ENCODE measurements at places on chromosomes 6 and 20. TPM values are rescaled to one million over a fixed set of nuclear protein-coding genes. Genes with fewer than 3 reads are reported as not detected.

The CTCFL gene
- polyA plus RNA-seq, result 0.45 TPM

The CFB gene
- 24.3 TPM for polyA plus RNA-seq

The TPX2 gene
- polyA plus RNA-seq, result 9.3 TPM

The CLVS2 gene
- polyA plus RNA-seq, result not detected

The PSORS1C1 gene
- 0.70 TPM for polyA plus RNA-seq

The CST4 gene
- polyA plus RNA-seq, result not detected

The TFAP2A gene
- polyA plus RNA-seq, result 0.11 TPM

GRCh38 chr6:156916130-156916801 is 139.1 kb downstream of the ARID1B start:
- H3K36me3 ChIP-seq, result no peaks in the 10 kb centered on the region
- peak overlapping the region; percentile 60 for H3K27ac ChIP-seq
- H3K4me3 ChIP-seq, result no peak overlapping the region
- H3K27me3 ChIP-seq, result no peaks in the 10 kb centered on the region
- DNase-seq, result no peak

GRCh38 chr6:33613795-33614168 is 7.3 kb upstream of the ITPR3 start:
- no peak overlapping the region for H3K4me3 ChIP-seq
- no peaks in the 10 kb centered on the region for H3K36me3 ChIP-seq
- peaks cover 29% of the 10 kb centered on the region for H3K4me1 ChIP-seq

- peak within 1 kb of the TSS; percentile 51 for H3K27ac ChIP-seq
- H3K4me1 ChIP-seq, result peaks cover 17% of the 10 kb centered on the region
- peak; percentile 92 for DNase-seq
These were observed at the start of gene RAD21L1 for GRCh38 chr20:1225783-1226654. Gene RAD21L1 (plus strand): TSS chr20:1226044. CDS start chr20:1228454, 2,410 bp downstream.

DNA sequence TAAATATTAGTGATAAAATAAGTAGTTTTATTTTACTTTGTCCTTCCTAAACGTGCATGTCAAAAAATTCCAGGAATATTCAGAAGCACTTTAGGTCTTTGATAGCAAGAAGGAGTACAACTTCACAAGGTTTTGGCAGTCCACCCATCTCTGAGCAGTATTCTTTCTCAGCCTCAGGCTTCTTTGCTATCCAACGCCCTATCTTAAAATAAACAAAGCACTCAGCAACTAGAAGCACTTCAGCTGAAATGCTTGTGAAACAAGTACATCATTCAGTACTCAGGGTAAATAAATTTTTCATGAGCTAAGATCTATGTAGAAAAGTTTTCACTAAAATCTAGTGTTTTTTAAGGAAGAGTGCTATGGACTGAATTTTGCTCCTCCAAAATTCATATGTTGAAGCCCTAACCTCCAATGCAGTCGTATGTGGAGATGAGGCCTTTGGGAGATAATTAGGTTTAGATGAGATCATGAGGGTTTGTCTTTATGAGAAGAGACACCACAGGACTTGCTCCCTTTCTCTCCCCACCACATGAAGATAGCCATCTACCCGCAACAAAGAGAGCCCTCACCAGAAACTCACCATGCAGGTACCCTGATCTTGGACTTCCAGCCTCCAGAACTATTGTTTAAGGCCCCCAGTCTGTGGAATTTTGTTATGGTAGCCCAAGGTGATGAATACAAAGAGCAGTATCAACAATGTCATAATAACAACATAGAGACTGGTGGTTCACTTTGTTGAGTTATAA is 539.1 kb downstream of the TFAP2A start:
- H3K27ac ChIP-seq, result no peak overlapping the region
- H3K36me3 ChIP-seq, result no peaks in the 10 kb centered on the region
- no peaks in the 10 kb centered on the region for H3K27me3 ChIP-seq
- H3K4me3 ChIP-seq, result no peak overlapping the region
- H3K4me1 ChIP-seq, result no peaks in the 10 kb centered on the region

GRCh38 chr20:33352258-33353012 is 48.9 kb downstream of the CDK5RAP1 start:
- no peaks in the 10 kb centered on the region for H3K4me1 ChIP-seq
- H3K4me3 ChIP-seq, result no peak overlapping the region
- H3K27ac ChIP-seq, result no peak overlapping the region
- DNase-seq, result no peak
- H3K27me3 ChIP-seq, result no peaks in the 10 kb centered on the region

GRCh38 chr6:44008821-44009370 is 118.4 kb downstream of the MRPL14 start:
- DNase-seq, result peak; percentile 51
- no peak overlapping the region for H3K27ac ChIP-seq
- H3K4me1 ChIP-seq, result no peaks in the 10 kb centered on the region
- no peaks in the 10 kb centered on the region for H3K36me3 ChIP-seq
- H3K27me3 ChIP-seq, result peaks cover 30% of the 10 kb centered on the region
- H3K4me3 ChIP-seq, result no peak overlapping the region

DNA sequence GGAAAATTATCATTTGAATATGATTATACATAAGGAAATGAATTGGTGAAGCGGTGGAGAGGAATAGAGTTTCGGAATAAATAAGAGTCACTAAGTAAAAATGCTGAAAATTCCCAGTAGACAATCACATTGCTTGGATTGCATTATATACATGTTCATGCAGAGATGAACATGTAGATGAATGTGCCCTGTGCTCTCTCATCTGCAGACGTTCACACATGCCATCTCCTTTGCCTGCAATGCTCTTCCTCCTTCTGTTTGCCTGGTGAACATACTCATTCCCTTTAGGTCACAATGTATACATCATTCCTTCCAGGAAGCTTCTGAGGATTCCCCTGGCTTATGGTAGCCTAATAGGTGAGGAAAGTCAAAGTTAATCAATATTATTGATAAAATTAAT is 17.9 kb downstream of the DCDC2 start:
- no peaks in the 10 kb centered on the region for H3K36me3 ChIP-seq
- no peak for DNase-seq
- no peaks in the 10 kb centered on the region for H3K27me3 ChIP-seq
- no peaks in the 10 kb centered on the region for H3K4me1 ChIP-seq

DNA sequence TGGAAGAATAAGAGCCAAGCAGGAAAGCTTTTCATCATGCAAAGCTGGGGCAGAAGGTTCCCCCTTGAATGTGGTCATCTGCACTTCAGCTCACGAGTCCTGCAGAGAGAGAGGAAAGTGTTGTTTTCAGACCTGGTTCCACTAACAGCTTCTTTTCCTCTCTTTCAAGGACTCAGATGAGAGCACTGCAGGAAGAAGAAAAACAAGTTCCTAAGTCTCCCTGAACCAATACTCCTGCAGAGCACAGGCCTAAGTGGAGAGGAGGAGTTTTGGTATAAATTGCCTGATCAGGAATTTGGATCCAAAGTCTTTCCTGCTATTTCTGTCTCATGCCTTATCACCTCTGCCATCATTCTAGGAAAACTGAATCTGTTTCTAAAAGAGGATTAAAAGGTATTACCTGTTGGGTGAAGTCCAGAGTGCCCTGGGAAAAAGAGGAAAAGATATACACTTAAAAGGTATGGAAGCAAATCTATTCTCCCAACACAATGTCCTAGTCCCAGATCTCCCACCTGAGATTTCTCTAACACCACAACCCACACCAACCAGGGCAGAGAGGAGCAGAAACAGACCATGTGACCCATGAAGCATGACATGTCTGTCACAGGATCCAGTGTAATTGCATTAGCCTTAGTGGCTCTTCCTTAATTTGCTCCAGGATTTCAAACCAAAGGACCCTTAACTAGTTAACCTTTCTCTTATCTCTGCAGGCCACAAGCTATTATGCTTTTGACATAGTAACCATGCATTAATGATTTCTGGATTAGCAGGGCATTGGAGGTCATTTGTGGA is 12.2 kb downstream of the HLA-DRB5 start:
- DNase-seq, result no peak
- no peaks in the 10 kb centered on the region for H3K27me3 ChIP-seq
- no peak overlapping the region for H3K4me3 ChIP-seq
- no peak overlapping the region for H3K27ac ChIP-seq
- no peaks in the 10 kb centered on the region for H3K4me1 ChIP-seq
- H3K36me3 ChIP-seq, result no peaks in the 10 kb centered on the region

DNA sequence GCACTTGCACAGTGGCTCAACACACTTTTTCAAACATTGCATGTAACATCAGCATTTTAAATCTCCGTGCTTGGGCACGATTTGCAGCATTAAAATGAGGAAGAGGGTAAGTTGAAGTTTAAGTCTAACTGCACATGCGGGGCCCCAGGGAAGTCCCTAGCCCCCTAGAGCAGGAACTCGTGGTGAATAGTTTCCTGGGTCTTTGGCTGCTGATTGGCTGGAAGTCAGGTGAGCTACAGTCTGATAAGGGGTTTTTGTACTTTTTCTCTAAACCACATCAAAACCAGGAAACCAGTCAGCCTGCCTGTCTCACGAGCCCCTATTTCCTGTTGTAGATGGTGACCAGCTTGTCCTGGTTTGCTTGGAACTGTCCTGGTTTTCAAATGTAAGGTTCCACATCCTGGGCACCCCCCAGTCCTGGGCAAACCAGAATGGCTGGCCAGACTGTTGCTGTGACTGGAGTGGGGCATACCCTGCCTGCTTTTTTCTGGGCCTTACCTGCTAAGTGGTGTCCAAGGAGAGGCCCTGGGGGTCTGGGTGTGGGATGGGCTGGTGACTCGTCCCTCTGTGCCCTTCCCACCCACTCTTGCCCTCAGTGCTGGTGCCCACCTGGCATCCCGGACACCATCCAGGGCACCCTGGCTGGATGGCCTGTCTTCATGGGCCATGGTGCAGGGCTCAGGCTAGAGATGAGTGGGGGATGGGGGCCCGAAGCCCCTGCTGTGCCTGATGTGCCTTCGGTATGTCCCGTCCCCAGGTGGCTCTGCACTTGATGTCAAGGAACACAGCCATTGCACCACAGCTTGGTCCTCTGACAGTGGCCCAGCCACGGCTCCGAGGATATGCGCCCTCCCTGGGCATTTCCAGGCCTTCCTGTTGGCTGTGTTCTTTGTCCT is 31.8 kb downstream of the SUN5 start:
- H3K4me3 ChIP-seq, result peak overlapping the region; percentile 42
- H3K4me1 ChIP-seq, result peaks cover 58% of the 10 kb centered on the region
- H3K27ac ChIP-seq, result peak overlapping the region; percentile 86
